ENCODE measurements at places on chromosomes 4 and X. TPM values are rescaled to one million over a fixed set of nuclear protein-coding genes. Genes with fewer than 3 reads are reported as not detected.

RTL5 gene
- 0.17 TPM for polyA plus RNA-seq

VCX3A gene
- not detected for polyA plus RNA-seq

DNAAF6 gene
- not detected for polyA plus RNA-seq

MTTP gene
- 0.09 TPM for polyA plus RNA-seq

SLBP gene
- 90.6 TPM for polyA plus RNA-seq

ARMCX6 gene
- polyA plus RNA-seq = 43.5 TPM

DRP2 gene
- polyA plus RNA-seq = 0.02 TPM

GC gene
- polyA plus RNA-seq = not detected

DNA sequence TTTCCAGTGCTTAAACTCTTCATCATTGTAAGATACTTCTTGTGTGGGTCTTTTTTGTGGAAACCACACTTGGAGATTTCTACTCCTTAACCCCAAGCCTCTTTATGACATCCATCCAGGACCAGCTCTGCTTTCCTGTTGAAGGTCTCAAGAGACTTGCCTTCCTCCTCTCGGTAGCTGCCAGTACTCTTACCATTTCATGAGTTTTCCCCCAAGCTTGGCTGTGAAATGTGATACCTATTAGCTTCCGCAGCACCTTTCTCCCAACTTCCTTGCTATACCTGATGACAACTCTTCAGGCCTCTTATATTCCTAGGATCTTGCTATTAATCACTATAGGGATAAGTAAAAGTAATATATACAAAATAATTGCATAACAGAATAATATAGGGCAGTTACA, 1.9 kb upstream of the DCK start:
- no peak overlapping the region for H3K4me3 ChIP-seq
- no peaks in the 10 kb centered on the region for H3K27me3 ChIP-seq
- H3K4me1 ChIP-seq = peaks cover 15% of the 10 kb centered on the region
- no peak overlapping the region for H3K27ac ChIP-seq

DNA sequence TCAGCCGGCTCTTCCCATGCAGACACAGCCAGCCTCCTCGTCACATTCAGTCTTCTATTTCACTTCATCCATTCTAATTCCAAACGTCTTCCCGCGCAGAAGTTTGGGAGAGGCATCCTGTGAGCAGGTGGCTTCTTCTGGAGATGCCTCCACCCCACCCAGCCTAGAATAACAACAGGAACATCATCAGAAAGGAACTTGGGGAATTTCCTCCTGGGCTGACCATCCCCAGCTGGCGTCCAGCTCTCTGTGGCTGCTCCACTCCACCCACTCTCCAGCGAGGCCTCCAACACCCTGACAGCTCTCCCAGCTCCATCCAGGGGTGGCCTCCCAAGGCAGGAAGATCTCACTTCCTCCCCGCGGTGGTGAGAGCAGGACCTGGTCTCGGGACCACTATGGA, 5.5 kb upstream of the C4orf50 start:
- no peak overlapping the region for H3K27ac ChIP-seq
- no peak for DNase-seq
- no peaks in the 10 kb centered on the region for H3K4me1 ChIP-seq
- no peaks in the 10 kb centered on the region for H3K27me3 ChIP-seq
- H3K36me3 ChIP-seq = no peaks in the 10 kb centered on the region

- DNase-seq = no peak
- no peaks in the 10 kb centered on the region for H3K4me1 ChIP-seq
- H3K27me3 ChIP-seq = no peaks in the 10 kb centered on the region
- H3K27ac ChIP-seq = no peak overlapping the region
Observed at GRCh38 chrX:113300580-113300979, 459.9 kb upstream of the AMOT start.

DNA sequence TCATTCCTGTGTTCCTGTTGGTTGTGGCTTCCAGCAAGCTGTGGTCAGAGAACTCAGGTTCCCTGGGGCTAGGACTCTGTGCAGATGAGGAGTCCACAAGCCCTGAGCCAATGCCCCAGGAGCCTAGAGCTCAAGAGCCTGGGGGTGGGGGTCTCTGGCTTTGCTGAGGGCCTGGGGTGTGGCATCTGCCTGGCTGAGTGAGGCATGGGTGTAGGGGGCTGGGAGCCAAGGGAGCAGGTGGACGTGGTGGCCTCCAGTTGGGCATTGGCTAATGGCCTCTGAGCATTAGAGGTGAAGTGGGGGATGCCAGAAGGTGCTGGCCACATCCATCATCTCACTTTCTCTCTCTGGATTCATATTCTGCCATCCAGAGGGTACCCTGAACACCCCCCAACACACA, 5.3 kb upstream of the MAMLD1 start:
- DNase-seq = no peak
- H3K4me3 ChIP-seq = no peak overlapping the region
- H3K27me3 ChIP-seq = peaks cover 16% of the 10 kb centered on the region
- peaks cover 7% of the 10 kb centered on the region for H3K4me1 ChIP-seq
- no peak overlapping the region for H3K27ac ChIP-seq
- no peaks in the 10 kb centered on the region for H3K36me3 ChIP-seq

DNA sequence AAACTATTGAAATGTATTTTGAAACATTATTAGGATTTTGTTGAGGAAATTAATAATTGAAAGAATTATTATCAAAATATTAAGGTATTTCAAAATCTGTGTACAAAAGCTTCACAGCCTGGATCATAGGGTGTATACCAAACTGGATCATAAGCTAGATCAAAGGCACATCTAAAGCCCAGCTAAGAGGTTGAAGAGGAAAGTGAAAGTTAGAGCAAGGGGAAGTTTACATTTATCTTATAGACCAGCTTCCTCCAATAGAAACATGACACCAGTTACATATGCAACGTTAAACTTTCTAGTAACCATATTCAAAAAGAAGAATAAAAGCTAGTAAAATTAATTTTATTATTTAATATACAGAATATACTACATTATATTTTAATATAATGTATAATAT, 227.2 kb upstream of the BMP3 start:
- H3K4me3 ChIP-seq = no peak overlapping the region
- no peaks in the 10 kb centered on the region for H3K36me3 ChIP-seq
- H3K4me1 ChIP-seq = no peaks in the 10 kb centered on the region
- no peak overlapping the region for H3K27ac ChIP-seq
- no peaks in the 10 kb centered on the region for H3K27me3 ChIP-seq
- DNase-seq = no peak

GRCh38 chrX:69257499-69258127, 92.4 kb upstream of the PJA1 start:
- no peak overlapping the region for H3K4me3 ChIP-seq
- no peaks in the 10 kb centered on the region for H3K36me3 ChIP-seq
- no peaks in the 10 kb centered on the region for H3K4me1 ChIP-seq
- no peak for DNase-seq
- no peak overlapping the region for H3K27ac ChIP-seq

GRCh38 chrX:121455890-121456289, 408.5 kb downstream of the GLUD2 start:
- no peak for DNase-seq
- no peak overlapping the region for H3K4me3 ChIP-seq
- no peaks in the 10 kb centered on the region for H3K27me3 ChIP-seq
- no peaks in the 10 kb centered on the region for H3K36me3 ChIP-seq
- no peak overlapping the region for H3K27ac ChIP-seq

DNA sequence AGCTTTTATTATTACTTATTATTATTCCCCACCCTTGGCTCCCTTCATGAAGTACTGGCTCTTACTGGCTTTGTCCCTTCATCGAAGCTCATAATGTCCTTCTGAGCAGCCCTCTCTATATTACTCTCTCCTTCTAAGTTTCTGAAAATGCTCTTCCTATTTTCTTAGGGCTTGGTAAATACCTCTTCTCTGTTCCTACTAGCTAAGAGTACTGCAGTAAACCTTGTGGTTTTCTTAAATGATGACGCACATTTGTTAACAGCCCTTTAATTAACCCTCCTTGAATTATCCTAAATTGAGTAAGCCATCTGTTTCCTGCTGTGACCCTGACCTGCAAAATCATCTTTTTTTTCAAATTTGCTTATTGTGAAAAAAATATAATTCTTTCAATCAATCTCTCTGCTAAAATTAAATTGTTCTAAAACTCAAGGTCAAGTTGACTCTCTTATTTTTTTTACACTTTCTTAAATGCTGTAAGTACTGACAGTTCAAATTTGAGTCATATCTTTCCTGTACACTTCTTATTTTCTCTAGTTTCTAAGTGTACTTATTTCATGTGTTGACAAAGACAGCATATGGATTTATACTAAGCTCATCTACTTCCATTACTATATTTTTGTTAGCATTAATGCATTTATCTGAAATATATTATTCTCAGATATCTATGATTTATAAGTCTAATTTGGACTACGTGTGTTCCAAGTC, 148.9 kb downstream of the ADAM29 start:
- H3K4me1 ChIP-seq = no peaks in the 10 kb centered on the region
- no peaks in the 10 kb centered on the region for H3K27me3 ChIP-seq
- no peak overlapping the region for H3K4me3 ChIP-seq
- no peak overlapping the region for H3K27ac ChIP-seq
- no peak for DNase-seq

DNA sequence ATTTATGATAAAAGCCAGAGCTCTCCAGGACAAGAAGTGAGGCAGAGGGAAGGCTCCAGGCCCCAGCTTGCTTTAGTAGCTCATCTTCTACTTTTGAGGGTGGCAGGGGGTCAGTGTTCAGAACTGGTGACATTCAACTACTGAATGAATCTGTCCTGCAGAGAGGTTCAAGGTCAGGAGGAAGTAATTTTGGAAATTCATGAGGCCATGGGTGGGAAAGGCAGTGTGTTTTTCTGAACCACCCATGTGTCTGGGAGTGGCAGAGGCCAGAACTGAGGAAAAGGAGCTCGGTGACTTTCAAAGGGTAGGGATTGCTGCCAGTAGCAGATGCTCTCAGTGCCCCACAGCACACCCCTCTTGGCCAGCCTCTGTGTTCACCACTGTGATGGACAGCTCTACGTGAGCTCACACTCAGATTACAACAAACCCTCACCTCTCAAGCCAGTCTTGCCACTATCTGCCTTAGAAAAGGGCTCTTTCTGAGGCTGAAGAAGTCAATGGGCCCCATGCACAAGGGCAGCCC, 571.2 kb downstream of the RAB28 start:
- H3K36me3 ChIP-seq = no peaks in the 10 kb centered on the region
- no peak overlapping the region for H3K27ac ChIP-seq
- DNase-seq = no peak
- H3K4me1 ChIP-seq = no peaks in the 10 kb centered on the region
- no peak overlapping the region for H3K4me3 ChIP-seq

- H3K4me1 ChIP-seq = peaks cover 21% of the 10 kb centered on the region
- no peaks in the 10 kb centered on the region for H3K36me3 ChIP-seq
- H3K27me3 ChIP-seq = no peaks in the 10 kb centered on the region
- no peak for DNase-seq
- no peak overlapping the region for H3K4me3 ChIP-seq
Observed at GRCh38 chr4:56619816-56620215, 61.3 kb downstream of the HOPX start.

DNA sequence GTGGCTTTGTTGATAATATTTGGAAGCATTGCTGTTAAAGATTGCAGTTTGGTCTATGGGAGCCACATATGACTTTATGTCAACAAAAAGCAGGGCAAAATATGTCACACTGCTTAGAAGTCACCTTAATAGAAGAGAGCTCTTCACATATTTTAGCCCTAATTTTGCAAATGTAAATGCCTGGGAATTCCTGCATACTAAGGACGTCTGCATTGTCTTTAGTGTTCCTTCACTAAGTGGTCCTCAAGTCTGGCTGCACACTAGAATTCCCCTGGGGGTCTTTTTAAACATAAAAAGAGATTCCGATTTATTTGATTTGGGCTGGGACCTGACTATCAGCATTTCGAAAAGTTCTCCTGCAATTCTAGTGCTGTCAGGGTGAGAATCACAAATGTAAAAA, 495.1 kb upstream of the FAM241A start:
- H3K36me3 ChIP-seq = no peaks in the 10 kb centered on the region
- no peak overlapping the region for H3K4me3 ChIP-seq
- no peaks in the 10 kb centered on the region for H3K27me3 ChIP-seq
- DNase-seq = no peak
- no peak overlapping the region for H3K27ac ChIP-seq

GRCh38 chrX:150544222-150544787, 24.1 kb upstream of the MTM1 start:
- H3K4me3 ChIP-seq = no peak overlapping the region
- H3K27ac ChIP-seq = no peak overlapping the region
- no peak for DNase-seq
- peaks cover 5% of the 10 kb centered on the region for H3K4me1 ChIP-seq
- no peaks in the 10 kb centered on the region for H3K36me3 ChIP-seq
- no peaks in the 10 kb centered on the region for H3K27me3 ChIP-seq

DNA sequence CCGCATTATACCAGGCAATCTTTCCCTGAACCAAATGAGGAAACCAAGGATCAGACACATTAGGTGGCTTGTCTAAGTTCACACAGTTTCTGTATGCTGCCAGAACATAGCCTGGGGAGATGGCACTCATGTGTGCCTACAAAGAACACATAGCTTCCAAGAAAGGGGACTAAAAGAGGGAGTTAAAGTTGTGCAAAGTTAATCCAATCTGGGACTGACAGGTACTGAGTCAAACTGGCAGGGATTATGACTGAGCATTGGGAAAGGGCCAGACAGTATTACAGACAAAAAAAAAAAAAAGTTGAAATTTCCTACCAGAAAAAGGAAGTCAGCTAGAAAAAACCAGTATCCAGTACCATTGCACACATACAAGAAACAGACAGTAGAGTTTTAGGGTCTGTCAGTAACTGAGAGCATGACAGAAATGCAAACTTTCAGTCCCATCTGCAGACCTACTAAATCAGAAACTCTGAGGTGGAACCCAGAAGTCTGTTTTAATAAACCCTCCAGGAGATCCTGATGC, 37.2 kb downstream of the ADAMTS3 start:
- DNase-seq = no peak
- no peak overlapping the region for H3K27ac ChIP-seq
- H3K27me3 ChIP-seq = no peaks in the 10 kb centered on the region
- no peaks in the 10 kb centered on the region for H3K4me1 ChIP-seq
- H3K36me3 ChIP-seq = no peaks in the 10 kb centered on the region

Data from keratinocyte (primary cell).